ENCODE measurements at places on chromosomes 6 and 20. TPM values are rescaled to one million over a fixed set of nuclear protein-coding genes. Genes with fewer than 3 reads are reported as not detected.

SLC26A8 gene
- not detected for total RNA-seq

SLC44A4 gene
- not detected for total RNA-seq

HEY2 gene
- total RNA-seq, result 43.0 TPM

SLC16A10 gene
- total RNA-seq, result not detected

EMILIN3 gene
- 0.46 TPM for total RNA-seq
